Stimulated activated CD4-positive, alpha-beta T cell treated with anti-CD3 and anti-CD28 coated beads, Interleukin-12 subunit alpha, Interleukin-12 subunit beta, amount 100 ng/mL, for 4 hours (primary cell): ENCODE measurements at places on chromosomes 4 and X.

DNA sequence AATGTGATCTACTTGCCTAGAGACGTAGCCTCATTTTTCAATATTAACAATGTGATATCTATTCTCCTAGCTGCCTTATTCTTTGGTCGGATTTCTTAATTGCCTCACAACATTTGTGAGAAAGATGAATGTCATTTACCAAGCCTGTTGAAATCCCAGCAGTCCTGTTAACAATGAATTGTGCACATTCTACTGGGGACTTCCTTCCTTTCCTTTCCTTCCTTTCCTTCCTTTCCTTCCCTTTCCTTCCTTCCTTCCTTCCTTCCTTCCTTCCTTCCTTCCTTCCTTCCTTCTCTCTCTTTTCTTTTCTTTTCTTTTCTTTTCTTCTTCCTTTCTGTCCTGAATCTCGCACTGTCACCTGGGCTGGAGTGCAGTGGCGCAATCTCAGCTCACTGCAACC is 107.1 kb downstream of the GPAT3 start:
- no peak for DNase-seq

DNA sequence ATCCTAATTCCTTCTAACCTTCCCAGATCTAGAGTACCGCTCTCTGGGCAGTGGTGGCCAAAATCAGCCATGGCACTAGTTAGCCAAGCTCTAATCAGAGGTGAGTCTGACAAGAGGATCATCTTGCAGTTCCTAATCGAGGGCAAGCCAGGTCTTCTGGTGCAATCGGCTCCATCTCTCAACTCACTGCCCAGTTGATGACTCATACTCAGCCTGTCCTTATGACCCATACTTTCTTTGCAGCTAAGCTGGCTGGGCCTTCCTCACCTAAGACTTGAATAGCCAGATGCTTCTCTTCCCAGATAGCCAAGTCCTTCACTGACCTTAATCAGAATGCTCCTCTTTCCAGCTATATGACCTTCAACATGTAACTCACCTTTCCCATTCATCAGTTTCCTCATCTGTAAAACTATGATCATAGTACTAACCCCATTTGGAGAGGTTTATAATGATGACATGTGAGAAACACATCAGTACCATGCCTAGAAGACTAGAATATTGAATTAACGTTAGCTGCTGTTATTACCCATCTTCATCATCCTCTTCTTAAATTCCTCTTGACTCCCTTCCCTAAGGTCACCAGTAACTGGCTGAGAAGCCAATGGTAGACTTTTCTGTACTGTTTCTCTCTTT is 57.1 kb downstream of the RELL1 start:
- DNase-seq = no peak

DNA sequence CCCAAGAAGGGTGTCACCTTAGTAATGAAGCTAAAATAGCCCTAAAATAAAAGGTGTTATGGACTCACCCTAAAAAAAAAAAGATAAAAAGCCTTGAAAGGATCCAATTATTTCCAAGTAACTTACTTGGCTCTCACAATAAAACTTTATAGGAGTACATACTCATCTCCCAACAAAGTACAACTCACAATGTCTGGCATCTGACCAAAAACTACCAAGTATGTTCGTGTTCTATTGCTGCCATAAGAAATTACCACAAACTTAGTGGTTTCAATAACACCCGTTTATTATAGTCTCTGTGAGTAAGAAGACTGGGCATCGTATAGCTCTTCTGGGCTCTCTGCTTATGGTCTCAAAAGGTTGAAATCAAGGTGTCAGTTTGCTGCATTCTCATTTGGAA is 51.0 kb downstream of the BEX1 start:
- no peak for DNase-seq

- DNase-seq = no peak
Observed at GRCh38 chrX:88170553-88170952, 576.5 kb upstream of the CPXCR1 start.

DNA sequence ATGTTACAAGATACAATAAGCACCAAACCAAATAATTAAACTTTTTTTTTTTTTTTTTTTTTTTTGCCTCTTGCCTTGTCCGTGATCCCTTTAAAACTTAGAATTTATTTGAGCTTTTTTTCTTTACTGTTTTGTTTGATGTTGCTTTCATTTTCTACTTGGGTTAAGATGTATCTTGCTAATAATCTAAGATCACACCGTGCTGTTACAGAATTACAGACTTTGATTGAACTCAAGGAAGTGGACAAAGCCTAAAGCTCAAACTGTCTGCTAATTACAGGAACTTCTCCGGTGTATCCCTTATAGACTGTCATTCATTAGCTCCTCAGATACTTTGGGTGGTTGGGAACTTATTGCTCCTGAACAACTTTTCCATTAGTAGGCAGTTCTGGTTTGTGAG is 26.5 kb downstream of the STIM2 start:
- no peak for DNase-seq

DNA sequence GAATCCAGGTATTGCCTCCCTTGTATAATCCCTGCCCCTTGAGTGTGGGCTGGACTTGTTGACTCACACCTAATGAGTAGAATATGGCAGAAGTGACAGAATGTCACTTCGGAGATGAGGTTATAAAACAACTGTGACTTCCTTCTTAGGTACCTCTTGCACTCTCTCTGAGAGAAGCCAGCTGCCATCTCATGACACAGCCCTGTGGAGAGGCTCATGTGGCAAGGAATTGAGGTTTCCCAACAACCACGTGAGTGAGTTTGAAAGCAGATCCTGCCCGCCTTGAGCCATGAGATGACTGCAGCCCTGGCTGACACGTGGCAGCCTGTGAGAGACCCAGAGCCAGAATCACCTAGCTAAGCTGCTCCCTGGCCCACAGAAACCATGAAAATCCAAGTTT is 13.5 kb downstream of the ASB11 start:
- DNase-seq = no peak

GRCh38 chr4:80613470-80613869 is 277.9 kb downstream of the CFAP299 start:
- DNase-seq = no peak

GRCh38 chrX:150873616-150874015 is 24.9 kb downstream of the CD99L2 start:
- no peak for DNase-seq

DNA sequence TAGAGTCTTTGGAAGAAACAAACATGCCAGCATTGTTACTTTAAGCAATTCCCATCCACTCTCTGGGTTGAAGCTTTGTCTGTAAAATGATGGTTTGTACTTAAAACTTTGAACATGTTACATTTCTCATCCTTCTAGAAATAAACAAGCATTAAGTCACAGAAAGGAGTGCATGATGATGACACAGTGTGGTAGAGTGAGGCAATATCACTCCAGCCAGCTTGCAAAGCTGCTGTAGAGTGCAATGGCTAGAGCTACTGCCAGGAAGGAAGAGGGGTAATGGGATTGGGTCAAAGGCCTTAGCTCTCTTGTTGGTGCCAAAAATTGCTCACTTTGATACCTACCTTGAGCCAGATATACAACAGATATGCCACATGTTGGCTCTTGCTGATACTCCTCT is 12.3 kb upstream of the ENOX2 start:
- DNase-seq = no peak

DNA sequence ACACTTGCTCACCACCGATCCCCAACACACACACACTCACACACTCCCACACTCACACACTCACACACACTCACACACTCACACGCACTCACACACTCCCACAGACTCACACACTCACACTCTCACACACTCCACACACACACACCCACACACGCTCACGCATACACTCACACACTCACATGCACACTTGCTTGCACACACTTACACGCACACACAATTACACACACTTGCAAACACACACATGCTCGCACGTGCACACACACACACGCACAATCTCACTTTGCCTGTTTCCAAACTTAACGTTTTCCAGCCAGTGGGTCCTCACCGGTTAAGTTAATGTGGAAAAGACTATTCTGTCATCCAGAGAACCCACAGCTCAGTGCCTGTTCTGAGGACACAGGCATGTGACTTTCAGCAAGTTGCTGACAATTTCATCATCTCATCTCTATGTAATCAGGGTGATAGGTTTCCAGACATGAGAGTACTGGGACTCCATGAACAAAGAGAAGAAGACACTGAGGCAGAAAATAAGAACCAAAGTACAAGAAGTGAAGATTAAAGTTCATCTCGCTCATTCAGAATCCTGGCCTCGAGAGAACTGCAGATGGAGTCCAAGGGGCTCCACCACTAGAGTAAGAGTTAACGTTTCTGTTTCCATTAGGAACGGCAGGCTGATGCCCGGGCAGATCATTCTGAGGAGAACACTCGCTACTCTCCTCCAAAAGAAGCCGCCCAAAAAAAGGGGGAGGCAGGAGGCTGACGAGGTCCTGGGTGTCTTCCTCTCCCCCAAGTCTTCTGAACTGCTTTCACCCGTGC is 153.2 kb upstream of the FRG1 start:
- no peak for DNase-seq

GRCh38 chrX:12791257-12792228 is at the start of gene PRPS2:
TSS of gene PRPS2 (plus strand) at chrX:12791412. CDS start at chrX:12791498, 86 bp downstream.
- DNase-seq = peak; percentile 71

DNA sequence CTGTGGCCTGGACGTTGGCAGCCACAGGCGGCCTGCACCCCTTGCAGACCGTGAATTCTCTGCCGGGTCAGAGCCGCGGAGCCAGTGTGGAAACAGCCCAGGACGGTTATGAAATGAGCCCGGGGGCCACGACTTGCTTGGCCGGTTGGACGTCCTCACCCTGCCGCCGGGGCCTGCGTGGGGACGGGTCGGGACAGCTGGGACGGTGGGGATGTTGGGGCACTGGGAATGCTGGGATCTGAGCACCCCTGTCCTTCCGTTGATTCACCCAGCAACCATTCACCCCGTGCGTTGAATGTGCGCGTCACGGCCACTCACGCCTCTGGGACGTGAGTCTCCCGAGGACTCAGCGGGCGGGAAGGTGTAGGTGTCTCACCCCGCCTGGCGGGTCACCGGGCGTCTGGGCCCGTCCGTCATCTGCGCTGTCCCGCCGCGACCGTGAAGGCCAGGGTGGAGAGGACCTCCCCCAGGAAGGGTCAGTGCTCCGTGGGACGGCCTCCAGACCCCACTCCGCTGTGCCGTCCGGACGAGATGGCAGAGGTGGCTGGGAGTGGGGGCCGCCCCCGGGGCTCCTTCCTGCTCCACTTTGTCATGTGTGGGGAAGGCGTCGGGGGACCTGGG is 4.5 kb upstream of the PLCXD1 start:
- DNase-seq = peak; percentile 23

GRCh38 chrX:54087661-54088060 is 43.4 kb upstream of the PHF8 start:
- DNase-seq = no peak

DNA sequence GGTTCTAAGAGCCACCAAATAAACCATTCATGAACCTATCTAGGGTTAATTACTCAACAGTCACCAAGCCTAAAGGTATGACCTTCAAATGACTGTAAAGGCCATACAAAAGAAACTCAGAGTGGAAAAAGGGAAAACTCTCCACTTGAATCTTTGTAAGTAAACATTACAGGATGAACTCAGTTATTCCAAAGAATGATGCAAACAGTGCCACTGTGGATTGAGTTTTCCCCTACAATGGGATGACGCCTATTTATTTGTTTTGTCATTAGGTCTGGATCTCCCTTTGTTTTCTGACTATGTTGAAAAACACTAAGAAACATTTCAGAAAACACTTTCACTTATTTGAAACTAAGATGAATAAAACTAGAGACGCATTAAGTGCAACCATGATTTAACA is 12.7 kb downstream of the NUDT6 start:
- DNase-seq = no peak

GRCh38 chr4:178470996-178471784 is 1029.0 kb upstream of the AGA start:
- DNase-seq = no peak

GRCh38 chr4:75037252-75037651 is 104.3 kb downstream of the PARM1 start:
- no peak for DNase-seq

GRCh38 chr4:81827577-81828202 is 356.0 kb upstream of the RASGEF1B start:
- no peak for DNase-seq

GRCh38 chr4:163757219-163757618 is 262.7 kb downstream of the TMA16 start:
- DNase-seq = no peak

GRCh38 chr4:120771907-120772306 is 150.6 kb downstream of the PRDM5 start:
- no peak for DNase-seq

DNA sequence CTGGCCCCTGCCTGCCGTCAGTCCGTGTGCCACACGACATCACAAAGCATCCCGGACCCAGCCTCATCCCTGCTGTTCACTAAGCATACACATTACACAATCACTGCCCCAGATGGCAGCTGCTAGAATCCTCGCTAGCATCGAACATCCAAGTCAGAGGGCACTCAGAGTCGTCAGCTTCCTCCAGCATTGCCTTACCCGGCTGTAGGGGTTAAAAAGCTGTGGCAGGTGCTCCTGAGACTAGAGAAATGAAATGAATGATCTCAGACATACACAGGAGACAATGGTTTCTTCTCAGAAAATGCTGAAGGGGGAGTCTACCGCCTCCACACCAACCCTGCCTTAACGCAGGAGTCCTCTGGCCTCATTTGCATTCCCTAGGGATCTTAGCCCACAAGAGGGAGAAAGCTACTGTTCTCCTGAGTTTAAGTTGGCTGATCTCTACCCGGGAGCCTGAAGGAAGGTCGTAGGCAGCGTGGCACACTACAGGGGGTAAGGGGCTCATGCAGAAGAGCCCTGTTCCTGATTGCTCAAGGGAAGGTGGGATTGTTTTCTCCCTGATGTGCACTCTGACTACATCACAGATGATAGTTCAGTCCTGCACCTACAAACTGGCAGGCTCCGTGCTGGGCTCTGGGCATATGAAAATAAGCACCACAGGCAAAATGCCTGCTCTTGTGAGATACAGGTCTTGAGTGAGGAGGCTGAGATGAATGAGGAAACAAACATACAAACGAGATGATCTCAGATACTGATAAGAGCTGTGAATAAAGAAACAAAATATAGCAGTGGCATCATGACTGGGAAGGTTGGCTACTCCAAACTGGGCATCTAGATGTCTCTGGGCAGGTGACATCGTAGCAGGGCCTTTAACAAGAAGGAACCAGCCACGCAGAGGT is 2.6 kb upstream of the KIAA0232 start:
- no peak for DNase-seq

GRCh38 chr4:34091451-34091850 is 2152.9 kb downstream of the ARAP2 start:
- no peak for DNase-seq

DNA sequence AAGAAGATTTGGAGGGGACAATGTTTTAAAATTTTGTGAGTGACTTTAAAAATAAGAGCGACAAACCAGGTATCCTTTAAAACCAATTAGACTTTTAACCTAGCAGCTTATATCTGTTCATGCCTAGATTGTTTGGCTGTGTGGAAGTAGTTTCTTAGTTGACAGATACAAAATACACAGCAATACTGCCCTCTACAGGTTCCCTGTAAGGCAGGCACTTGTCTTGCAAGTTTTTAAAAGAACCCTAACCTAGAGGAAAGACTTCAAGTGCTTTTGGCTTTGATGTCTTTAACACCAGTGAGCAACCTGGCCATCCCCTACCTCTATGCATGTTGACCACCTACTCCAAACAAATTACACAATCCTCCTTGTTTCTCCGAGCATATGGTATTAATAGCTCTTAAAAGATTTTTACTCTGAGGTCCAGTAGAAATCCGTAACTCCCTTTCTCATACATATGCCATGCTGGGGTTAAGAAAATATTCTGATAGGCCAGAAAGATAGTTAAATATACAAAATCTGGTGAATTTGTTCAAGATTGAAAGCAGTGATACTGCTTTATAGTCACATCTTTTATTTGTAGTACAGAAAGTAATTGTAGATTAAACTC is 273.0 kb downstream of the ARHGAP24 start:
- DNase-seq = no peak
